ENCODE measurements at places on chromosomes 7 and 10.

DNA sequence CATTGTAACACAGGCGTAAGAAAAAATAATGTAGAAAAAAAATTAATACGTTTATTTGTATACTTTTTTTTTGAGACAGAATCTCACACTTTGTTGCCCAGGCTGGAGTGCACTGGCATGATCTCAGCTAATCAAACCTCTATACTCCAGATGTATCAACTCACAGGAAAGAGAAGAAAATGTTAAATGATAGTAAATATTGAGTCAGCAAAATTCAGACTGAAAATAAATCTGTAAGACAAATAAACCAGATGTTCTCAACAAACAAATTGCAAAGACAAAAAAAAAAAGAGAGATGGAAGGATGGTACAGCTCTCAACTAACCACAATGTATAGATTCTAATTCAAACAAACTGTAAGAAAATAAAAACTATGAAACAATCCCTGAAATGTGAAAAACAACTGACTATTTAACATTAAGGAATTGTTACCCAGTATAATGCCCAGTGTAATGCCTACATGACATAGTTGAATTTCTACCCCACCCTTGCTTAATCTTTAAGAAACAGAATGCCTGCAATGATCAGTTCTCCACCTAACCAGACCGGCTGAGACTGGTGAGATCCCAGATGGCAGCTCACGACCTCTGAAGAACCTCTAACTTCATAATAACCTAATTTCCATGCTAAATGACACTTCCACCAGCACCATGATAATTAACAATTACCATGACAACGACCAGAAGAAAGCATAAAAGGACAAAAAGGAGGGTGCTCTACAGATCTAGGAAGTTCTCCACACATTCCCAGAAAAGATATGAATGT is 272.0 kb upstream of the GNAI1 start:
- no peak for DNase-seq

- DNase-seq, result no peak
Observed at GRCh38 chr10:101658975-101659374, 36.0 kb downstream of the FBXW4 start.

- DNase-seq, result no peak
Observed at GRCh38 chr10:110644598-110645462, 694 bp downstream of the RBM20 start.

- DNase-seq, result no peak
Observed at GRCh38 chr10:52769966-52770365, 2.6 kb downstream of the MBL2 start.

GRCh38 chr10:33136781-33137180 is 178.8 kb upstream of the ITGB1 start:
- DNase-seq, result no peak

GRCh38 chr7:109224100-109224499 is 654.4 kb downstream of the DNAJB9 start:
- no peak for DNase-seq

GRCh38 chr10:110348336-110348735 is 43.6 kb upstream of the SMNDC1 start:
- peak; percentile 12 for DNase-seq

GRCh38 chr10:114772496-114773196 is 48.9 kb upstream of the FHIP2A start:
- DNase-seq, result no peak

- DNase-seq, result no peak
Observed at GRCh38 chr10:29791773-29792172, 157.0 kb upstream of the SVIL start.

GRCh38 chr10:106424054-106424453 is 740.5 kb downstream of the SORCS1 start:
- DNase-seq, result peak; percentile 6

DNA sequence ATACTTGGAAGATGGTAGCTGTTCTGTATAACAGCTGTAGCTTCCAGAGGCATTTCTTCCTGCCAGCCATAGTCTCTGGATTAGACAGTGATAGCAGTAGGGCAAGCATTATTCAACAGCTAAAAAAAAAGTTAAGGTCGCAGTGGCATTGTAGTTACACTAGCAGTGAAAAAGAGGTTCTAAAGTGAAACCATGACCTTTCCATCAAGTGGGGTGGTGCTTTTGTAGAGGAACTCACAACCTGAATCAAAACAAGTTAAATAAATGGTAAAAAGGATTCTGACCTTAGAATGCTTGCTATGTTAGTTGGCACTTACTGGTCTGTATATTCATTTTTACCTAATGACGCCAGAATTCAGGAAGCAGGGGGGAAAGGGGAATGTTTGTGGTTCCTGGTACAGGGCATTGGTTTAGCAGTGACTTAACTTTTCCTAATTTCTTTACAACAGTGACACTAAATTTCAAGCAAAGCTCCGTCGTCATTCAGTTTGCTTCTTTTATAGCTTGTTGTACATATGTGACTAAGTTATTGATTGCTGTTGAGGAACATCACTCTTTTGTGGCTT is 55.0 kb downstream of the GBF1 start:
- no peak for DNase-seq

GRCh38 chr7:96076350-96076707 is 245.6 kb downstream of the SLC25A13 start:
- DNase-seq, result no peak

- DNase-seq, result peak; percentile 44
Observed at GRCh38 chr10:46299536-46300369, 13.0 kb downstream of the ANTXRL start.

DNA sequence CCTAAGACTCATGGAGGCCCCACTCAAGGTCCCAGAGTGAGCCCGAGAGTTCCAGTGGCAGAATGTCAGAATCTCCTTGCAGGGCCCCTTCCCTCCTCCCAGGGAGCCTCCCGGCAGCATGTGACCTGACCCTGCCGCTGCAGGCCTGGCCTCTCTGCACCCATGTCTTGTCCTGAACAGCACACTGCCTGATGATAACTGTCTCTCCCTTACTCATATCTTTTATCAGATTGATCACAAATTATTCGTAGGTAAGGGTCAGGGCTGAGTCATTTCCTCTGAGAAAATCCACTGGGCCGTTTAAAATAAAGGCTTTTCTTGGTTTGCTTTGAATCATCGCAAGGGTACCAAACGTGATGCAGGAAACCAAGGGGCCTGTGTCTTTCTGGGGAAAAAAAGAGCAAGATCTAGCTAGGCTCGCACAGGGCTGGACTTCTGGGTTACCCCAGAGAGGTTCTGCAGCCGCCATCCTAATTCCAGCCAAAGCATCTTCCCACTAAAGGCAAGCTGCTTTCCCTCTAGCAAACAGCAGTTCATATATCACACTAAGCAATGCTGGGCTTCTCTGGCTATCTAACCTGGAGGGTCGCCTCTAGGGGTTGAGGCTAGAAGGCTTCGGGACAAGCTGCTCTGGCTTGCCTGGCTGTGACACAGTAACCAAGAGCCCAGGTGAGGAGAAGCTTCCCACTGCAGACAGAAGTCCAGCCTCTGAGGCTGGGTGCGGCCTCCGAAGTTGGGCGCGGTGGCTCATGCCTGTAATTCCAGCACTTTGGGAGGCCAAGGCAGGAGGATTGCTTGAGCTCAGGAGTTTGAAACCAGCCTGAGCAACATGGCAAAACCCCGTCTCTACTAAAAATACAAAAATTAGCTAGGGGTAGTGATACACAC is 104.9 kb downstream of the SPDYE5 start:
- DNase-seq, result no peak

GRCh38 chr7:18667466-18667865 is 171.9 kb downstream of the HDAC9 start:
- DNase-seq, result no peak

DNA sequence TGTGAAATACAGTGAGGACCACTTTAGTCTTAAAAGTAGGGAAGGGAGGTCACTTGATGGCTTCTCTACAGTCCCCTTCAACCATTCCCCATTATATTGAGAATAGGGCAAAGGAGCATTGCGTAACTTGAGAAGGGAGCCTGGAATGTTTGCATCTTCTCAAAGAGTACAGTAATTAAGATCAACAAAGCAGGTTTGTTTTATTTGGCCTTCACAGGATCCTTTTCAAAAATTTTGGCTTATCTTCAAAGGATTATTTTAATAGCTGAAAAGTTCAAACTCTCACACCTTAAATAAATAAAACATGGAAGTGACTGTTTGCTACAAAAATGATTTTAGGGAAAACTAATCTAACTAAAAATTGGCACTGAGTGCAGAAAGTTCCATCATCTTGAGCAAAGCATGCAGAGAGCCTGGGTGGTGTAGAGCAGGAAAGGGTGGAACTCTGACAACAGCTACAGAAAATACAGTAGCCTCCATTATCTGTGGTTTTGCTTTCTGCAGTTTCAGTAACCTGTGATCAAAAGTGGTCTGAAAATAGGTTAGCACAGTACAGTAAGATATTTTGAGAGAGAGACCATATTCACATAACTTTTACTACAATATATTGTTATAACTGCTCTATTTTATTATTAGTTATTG is 214.0 kb downstream of the MDFIC start:
- DNase-seq, result no peak

DNA sequence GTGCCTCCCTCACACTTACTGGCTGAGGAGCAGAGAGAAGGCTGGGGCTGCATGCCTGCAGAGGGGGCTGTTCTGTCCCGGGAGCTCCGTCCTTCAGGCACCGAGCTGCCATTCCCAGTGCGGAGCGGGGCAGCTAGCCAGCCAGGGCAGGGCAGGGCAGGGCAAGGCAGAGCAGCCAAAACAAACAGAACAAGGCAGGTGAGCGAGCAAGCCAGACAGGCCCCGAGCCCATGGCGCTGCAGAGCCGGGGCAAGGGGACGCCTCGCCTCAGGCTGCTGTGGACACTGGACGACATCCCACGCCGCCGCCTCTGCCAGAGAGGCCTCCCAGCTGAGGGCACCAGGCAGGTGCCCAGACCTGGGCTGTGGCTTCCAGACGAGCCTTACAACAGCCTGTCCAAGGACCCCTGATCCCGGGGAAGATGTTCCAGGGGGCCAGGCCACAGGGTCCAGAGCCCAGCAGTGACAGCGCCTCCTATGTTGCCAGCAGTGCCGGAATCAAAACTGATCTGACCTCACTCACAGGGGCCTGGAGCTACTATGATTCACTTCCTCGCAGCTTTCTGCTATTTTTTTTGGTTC is 8.2 kb upstream of the NDST2 start:
- no peak for DNase-seq

DNA sequence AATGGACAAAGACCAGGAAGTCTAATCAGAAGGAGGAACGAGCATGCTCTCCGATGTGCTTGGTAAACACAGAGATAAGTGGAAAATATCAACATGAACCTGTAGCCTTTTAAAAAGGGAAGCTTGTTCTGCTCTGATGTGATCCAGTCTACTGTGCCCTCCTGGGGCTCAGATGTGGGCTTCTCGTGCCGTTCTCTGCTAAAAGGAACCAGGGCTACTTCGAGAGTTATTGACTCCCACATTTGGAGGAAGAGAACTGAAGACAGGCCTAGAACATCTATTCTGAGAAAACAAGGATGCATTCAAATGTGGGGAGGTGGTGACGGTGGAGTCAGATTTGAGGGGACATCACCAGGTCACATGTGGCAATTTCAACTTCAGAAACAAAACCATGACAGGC is 325.4 kb downstream of the GLRX3 start:
- no peak for DNase-seq

DNA sequence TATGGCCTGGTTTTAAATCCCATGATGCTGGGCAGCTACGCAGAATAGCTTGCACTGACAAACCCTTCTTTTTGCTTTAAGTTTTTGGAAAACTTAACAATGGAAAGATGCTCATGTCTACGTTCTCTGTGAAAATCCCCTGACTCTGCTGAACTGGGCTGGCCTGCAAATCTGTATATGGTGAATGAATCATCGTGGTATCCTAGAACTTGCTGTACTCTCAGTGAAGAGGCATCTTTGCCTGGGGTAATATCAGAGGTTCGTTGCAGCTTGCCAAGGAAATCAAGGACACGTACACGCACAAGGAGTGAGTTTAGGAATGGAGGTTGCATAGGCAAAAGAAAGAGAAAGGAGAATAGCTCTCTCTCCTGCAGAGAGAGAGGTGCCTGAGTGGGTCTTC is 382.0 kb upstream of the ADARB2 start:
- no peak for DNase-seq

GRCh38 chr7:142481548-142481947 is 223.7 kb upstream of the PRSS58 start:
- no peak for DNase-seq

DNA sequence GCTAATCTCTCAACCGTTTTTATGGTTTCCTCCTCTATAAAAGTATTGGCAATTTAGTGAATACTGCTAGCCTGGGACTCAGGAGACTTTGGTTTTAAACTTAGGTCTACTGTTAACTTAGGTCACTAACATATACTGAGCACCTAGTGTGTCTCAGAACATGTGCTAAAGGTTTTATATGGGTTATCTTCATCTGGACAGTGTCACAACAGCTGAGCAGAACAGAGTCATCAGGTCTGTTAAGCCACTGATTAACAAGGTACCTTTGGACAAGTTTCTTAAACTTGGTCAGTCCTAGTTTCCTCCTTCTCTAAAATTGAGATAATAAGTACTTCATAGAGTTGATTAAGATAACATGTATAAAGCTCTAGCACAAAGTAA is 30.6 kb downstream of the NET1 start:
- DNase-seq, result no peak

DNA sequence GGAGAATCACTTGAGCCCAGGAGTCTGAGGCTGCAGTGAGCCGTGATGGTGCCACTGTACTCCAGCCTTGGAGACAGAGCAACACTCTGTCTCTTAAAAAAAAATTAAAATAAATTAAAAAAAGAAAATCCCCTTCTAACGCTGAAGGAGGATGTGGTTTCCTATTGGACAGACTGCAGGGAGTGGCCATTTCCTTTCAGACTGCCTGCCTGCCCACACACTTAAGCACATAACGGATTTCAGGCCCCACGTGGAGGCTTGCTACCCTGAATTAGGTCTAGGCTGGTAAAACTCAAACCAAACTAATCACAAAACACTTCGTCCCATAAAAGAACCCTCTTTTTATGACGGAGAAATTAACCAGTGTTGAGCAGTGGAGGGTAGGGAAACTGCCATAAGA is 34.0 kb downstream of the GATA3 start:
- DNase-seq, result peak; percentile 63

DNA sequence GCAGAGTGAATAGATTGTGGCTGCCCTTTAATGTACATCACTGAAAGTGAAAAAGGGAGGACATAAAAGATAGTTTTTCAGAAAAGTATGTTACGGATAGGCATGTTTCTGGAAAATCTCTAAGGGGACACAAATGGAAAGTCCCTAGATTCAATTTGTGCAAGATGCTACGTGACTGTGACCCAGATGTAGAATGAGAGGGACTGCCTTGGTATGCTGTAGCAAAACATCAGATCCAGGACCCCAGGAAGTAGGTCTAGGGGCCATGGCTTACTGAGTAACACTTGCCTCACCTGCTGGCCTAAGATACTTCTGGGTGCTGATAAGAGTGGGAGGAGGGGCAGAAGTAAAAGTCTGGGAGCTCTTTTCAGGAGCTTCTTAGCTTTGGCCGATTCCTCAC is 191.2 kb upstream of the PHYHIPL start:
- DNase-seq, result no peak

DNA sequence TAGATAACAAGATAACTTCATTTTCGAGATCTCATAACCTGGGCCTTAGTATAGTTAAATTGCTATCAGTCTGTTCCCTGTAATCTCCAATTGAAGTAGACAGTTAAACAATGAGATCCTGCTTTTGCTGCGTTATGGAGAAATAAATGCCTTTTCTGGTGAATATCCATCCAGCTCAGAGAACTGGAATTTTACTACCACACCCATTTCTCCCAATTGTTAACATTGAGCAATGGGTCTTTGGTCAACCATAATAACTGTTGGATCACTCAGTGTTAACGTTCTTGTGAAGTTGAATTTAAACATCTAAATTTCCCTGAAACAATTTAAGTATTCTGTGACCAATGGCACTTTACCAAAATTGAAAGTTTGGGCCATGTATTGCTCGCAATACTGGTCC is 3.0 kb downstream of the CALU start:
- DNase-seq, result no peak

Data from MV-4-11 (cell line).